Keratinocyte (primary cell): ENCODE measurements at places on chromosomes 3 and 15.

DNA sequence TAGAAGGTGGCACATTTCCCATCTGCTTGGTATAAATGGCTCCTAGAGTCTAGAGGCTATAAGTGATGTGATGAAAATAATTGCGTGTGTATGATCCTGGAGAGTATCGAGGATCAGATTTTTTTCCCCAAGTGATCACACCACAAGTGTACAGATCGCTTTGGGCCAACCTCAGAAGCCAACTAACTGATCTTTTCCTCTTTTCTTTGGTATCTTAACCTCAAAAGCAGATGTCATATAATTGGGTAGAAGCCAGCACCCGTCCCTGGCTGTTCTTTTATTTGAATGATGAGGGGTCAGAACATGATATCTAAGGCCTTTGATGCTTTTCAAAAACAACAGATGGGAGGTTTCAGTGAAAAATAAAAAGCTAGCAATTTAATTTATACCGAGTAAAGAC, 3.3 kb downstream of the P2RY14 start:
- DNase-seq, result no peak

GRCh38 chr3:87179642-87180041, 47.5 kb upstream of the CHMP2B start:
- no peak for DNase-seq

- no peak for DNase-seq
These were observed 22.2 kb downstream of the IFT57 start for GRCh38 chr3:108200024-108200423.

DNA sequence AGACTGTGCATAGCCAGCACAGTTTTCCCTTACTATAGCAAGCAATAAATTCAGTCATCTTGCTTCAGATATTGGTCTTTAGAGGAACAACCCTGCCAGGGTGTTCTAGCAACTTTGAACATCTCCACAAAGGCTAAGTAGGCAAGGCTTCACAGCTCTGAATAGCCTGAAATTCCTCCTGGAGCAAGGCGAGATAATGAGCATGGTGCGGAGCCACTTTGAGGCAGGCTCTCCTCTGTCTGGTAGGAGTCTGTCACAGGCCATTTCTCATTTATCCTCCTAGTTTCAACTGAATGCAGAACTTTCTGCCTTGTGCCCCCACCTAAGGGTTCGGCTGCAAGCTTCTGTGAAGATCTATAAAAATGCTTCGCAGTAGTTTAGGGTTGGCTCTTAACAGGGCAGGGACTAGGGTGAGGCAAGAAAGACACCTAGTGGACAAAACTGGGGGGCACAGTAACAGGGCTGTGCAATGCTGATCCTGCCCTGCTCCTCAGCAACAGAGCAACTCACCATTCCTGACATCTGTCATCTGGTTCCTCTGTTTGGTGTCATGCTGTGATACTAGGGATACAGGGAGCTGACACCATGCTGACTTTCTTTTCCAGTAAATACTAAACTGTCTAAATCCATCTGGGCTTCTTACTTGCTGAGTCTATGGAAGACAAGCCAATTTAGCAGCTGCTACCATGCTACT, 16.6 kb upstream of the EHHADH start:
- no peak for DNase-seq

GRCh38 chr3:186589856-186590579, 19.5 kb downstream of the DNAJB11 start:
- DNase-seq, result peak; percentile 80

DNA sequence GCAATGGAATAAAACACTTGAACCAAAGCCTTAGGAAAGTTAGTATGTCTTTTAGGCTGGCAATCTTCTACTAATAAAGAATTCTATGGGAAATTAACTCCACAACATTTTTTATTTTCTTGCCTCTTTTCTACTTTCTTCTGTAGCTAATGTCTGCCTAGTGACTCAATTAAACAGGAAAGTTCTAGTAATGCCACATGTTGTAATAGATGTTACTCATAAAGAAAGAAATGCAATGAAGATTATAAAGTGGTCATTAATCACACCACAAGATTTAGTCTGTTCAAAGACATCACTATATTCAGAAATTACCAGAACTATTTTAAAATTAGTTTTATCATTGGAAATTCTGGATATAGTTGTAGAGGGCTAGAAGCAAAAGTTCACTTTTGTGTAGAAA, 329.7 kb downstream of the SI start:
- DNase-seq, result no peak

GRCh38 chr3:136728473-136728872, 23.7 kb downstream of the STAG1 start:
- DNase-seq, result no peak

DNA sequence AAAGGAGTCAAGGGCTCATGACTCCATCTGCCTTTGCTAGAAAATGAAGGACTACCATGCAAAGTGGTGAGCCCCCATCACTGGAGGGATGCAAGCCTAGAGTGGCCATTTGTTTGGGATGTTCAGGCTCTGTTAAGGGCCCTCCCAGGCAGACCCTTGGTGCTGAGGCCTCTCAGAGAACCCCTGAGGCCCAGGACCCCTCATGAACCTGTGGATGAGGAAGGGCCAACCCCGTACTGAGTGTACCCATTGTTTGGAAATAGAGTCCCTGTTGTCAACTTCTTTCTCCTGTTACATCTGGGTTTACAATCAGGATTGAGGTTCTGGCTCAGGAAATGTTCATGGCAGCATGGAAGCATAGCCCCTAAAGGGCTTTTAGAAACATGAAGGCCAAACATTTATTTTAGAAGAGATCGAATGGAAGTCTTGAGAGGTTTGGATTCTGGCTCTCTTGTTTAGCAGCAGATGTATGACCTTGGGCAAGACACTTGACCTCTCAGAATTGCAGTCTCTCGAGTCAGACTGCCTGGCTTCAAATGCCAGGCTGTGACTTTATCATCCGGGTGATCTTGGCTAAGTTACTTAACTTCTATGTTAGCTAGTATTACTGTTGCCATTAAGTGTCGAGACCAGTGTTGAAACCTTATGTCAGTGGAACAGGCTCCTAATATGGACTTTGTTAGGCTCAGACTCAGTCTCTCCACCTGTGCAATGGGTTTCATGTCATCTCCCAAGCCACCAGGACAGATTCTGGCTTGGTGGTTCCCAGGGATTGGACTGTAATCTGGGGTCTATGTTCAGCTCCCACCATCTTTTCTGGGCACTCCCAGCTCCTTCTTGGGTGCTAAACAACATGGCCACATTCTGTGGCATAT, 12.4 kb downstream of the ITGA11 start:
- DNase-seq, result no peak

- DNase-seq, result no peak
These were observed 6.8 kb upstream of the ADAMTS17 start for GRCh38 chr15:100348578-100348977.

DNA sequence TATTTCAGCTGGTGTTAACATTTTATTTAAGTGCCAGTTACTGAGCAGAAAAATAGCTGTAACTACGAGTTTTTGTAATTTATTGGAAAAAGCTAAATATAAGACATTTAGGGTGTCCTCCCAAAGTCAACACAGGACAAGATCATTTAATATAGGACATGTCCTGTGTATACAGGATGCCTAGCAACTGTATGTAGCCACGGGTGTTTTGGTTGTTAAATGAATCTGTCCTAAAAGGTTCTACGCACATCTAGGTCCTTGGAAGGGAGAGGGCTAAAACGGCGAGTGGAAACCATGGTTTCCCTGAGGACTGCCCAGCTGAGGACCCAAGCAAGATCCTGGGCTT, 565 bp upstream of the ZNF621 start:
- no peak for DNase-seq

DNA sequence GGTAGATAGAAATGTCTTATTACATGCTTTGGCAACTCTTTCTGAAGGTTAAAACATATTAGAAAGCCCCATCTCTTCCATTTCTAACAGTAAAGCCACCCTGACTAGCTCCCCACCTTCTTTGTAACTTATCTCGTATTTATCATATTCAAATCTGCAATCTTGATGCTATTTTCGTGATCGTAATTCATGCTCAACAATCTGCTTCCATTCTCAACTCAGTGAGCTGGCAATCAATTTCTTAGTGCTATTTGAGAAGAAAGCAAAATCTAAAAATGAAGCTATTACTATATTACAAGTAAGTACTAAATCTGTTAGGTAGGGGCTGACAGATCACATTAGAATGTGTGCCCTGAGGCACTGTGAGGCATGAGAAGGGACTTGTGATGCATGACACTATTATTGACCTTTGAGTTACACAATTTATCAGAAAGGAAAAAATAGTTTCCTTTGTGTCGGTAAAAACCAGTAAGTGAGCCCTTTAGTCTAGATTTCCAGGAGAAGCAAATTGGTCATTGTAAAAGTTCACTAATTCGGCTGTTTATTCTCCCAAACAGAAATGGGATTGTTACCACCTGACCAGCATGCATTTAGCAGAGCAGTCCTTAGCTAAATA, 379.7 kb upstream of the CNTN6 start:
- peak; percentile 21 for DNase-seq
